AG10803 (cell line): ENCODE measurements at places on chromosomes 16 and 17.

DNA sequence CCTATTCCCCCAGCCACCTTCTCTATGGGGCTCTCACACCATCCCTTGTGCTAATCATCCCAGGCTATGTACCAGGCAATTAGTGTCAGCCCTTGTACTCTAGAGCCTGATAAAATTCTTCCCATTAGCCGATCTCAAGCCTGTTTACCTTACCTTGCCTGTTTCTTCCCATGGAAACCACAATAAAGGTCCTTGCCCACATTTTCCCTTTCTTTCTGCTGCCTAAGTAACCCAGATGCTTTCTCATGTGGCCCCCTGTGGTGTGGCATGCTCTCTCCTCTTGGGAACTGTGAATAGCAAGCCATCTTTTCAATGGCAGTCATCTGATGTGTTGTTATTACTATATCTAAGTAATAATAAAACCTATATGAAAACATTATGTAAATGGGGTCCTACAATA is 265.8 kb upstream of the ELAC2 start:
- DNase-seq: no peak

DNA sequence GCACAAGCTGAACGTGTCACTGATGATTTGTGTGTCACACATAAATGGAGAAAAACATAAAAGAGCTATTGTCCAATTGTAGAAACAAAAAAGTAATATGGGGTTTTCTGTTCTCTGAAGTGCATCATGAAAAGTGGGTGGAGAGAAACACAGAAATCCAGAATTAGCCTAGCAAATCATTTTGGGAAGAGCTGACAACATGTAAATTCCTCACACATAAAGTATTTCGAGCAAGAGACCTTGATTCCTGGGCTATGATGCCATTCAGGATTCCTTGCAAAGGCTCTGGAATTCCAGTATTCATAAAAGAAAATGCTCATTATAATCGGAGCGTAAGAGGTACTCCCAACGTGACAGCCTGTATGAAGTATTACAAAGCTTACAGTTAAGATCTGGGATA is 1.1 kb downstream of the DCUN1D3 start:
- peak; percentile 90 for DNase-seq

DNA sequence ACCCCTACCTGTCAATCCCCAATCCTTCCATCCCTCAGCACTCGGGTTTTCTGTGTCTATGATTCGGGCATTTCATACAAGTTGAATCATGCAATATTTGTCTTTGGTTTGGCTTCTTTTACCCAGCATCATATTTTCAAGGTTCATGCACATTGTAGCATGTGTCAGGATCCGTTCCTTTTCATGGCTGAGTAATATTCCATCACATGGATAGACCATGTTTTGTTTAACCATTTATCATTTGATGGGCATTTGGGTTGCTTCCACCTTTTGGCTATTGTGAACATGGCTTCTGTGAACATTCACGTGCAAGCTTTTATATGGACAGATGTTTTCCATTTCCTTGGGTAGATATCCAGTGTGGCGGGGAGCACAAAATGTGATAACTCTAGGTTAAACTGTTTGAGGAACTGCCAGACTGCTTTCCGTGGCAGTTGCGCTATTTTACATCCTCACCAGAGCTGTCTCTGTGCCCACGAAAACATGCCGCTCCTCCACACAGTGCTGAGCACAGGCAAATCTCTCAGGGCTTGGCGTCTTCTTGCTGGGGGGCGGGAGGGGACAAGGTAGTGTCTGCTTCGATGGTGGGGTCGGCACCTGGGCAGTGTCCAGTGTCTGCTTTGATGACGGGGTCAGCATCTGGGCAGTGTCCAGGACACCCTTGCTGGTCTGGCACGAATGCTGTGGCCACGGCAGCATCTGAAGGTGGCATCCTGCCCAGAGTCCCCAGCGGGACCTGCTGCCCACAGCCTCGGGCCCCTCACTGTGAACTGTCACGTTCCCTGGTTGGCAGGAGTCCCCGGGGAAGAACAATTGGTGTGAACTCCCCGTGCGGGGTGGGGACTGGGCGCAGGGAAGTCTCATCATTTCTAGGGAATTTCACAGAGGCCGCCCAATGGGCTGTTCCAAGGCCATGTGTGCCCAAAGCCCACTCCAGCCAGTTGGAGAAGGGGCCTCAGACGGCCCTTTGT is 32.4 kb upstream of the JPH3 start:
- DNase-seq: no peak

DNA sequence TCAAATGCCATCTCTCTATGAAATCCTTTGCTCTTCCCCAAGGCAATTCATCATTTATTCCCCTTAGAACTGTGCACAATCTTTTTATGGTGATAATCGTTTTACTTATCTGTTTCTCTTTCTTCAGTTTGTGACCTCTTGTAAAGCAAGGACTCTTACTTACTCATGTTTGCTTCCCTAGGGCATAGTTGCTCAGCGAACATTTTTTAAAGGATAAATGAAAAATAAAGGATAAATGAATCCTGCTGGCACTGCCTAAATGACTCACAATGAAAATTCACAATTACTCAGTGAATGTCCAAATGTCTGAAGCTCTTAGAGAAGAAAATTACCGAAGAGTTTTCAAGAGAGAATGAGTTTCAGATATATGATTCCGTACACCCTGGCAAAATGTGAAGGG is 671.7 kb downstream of the CDH11 start:
- peak; percentile 26 for DNase-seq

DNA sequence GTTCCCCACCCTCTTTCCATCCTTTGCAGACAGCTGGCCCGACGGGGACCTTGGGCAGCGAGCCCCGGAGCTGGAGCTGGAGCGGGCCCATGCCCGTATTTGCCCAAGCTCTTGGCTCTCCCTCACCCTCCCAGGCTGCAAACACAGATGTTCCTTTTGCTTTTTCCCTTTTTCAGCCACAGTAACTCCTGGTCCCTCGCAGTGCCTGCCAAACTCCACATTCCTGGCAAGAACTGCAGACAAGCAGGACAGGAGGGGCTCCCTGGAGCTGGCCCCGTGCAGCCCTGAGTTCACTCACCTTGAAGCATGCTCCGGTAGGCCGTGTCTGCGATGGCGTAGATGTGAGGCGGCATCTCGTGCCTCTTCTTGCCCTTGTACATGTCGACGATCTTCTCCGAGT is 33.9 kb downstream of the MYH11 start:
- DNase-seq: no peak
